ENCODE measurements at places on chromosomes 4 and X.

DNA sequence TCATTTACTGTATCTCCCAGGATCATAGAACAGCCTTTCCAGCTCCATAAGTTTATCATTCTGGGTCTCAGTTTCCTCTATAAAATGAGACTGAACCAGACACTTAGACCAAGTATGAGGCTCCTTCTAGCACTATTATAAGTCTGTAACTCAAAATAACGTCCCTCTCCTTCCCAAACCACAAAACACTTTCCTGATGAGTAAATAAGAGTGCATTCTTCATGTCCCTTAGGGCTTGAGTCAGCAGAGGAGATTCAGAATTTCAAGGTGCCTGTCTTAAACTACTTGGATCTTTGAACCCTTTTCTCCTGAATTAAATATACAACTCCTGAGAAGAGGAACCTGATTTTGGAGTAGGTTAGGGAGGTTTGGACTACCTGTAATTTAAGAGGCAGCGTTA lies 62.6 kb downstream of the GLRA2 start:
- DNase-seq = no peak

- no peak for DNase-seq
Measured at GRCh38 chr4:40662962-40663604, 33.4 kb upstream of the RBM47 start.

GRCh38 chr4:5019274-5019673 lies at the start of gene CYTL1:
Gene CYTL1 (minus strand): TSS chr4:5019458. CDS start chr4:5019445, 13 bp downstream.
- no peak for DNase-seq

DNA sequence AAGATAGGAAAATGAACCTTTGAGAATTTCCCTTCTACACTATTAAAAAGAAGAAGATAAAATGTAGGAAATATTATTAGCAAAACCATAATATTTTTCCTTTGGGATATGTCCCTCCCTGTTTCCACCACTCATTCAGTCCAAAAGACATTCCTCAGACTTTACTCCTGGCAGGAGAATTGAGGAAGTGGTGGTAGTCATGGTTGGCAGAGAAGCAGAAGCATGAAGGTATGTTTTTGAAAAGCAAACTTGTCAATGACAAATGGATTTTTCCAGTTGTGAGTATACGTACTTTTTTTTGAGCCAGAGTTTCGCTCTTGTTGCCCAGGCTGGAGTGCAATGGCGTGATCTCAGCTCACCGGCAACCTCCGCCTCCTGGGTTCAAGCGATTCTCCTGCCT lies 13.7 kb downstream of the STAG2 start:
- no peak for DNase-seq

GRCh38 chr4:75935628-75936027 lies 5.2 kb downstream of the NAAA start:
- no peak for DNase-seq

- peak; percentile 15 for DNase-seq
Measured at GRCh38 chr4:10461091-10461849, 4.0 kb upstream of the ZNF518B start.

DNA sequence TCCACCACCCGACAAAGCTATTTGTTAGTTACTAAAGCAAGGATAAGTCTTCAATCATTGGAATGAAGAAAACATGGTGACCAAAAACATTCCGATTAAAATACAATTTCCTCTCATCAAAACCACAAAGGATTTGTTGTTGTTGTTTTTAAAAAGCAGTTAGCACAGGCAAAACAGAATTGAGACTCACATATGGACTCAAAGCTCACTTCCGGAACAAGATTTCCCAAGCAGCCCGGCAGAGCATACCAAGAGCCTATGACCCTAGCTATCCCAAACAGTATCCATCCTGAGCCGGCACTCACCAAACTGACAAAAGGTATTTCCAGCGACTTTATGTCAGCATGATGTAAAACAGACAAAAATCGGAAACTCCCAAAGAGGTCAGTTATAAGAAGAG lies 39.9 kb downstream of the ADGRA3 start:
- no peak for DNase-seq

Measured in Kasumi-1 (cell line).